Activated T-cell treated with anti-CD3 and anti-CD28 coated beads, Interleukin-2, amount 50 U/mL, for 72 hours (primary cell): ENCODE measurements at places on chromosomes 4 and X. TPM values are rescaled to one million over a fixed set of nuclear protein-coding genes. Genes with fewer than 3 reads are reported as not detected.

The PNMA6F gene
- not detected for total RNA-seq

The ZAR1 gene
- not detected for total RNA-seq

- no peak for DNase-seq
These were observed 53.1 kb downstream of the ZNF732 start for GRCh38 chr4:252065-252601.

- no peak for DNase-seq
These were observed 104.8 kb upstream of the PDE5A start for GRCh38 chr4:119733431-119733830.

DNA sequence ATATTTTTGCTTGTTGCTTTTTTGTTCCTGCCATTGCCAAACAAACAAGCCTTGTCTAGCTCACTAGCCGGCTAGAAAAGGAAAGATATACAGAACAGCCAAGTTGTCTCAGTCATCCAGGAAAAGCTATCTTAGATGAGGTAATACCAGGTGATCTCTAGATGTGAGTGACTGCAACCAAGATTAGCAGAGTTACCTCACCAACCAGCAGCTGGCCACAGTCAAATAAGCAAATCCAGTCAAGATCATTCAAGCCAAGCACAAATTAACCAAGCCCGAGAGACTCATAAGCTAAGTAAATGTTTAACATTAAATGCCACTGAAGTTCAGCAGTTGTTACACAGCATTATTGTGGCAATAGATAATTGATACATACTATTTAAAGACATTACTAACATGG, 108.6 kb downstream of the CENPC start:
- no peak for DNase-seq

DNA sequence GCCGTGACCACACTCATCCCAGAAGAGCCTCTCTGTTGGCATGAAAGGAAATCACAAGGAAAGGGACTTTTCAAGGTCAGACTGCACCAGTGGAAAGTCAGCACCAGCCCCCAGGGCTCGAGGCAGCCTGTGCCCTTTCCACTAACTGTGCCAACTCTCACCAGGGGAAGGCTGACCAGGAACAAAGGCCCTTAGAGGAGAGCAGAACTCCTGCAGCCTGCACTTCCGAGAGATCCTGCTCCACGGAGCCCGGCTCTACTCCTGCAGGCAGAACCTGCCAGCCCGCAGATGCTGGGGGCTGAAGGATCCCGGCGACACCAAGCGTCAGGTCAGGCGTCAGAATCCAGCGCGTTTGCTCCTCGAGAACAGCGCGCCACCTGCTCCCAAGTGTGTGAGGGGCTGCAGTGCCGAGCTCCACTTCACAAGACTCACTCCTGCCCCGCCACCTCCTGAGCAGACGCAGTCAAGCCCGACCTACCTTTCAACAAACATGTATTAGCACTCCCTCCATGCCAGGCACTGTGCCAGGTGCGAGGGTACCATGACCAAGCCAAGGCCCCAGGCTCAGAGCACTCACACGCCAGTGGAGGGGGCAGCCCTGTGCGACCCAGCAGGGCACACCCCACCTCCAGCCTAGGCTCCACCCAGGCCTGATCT, 13.6 kb upstream of the HELT start:
- no peak for DNase-seq

DNA sequence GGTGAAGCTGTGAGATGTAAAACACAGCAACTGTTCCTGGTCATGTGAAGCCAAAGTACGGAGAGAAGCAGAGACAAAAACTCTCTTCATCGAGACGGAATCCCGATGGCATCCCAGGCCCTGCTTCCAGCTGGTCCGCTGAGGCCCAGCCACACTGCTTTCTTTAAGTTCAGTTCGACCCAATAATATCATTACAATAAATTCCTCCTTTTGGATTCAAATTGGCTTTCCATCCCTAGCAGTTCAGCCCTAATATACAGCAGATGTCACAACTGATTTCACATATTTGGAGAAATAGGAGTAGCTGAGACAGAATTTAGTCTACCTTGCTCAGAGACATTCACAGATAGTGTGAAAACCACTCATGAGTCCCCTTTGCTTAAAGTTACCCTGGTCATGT, 98.3 kb upstream of the SPRY1 start:
- DNase-seq: no peak

- DNase-seq: no peak
These were observed 776 bp upstream of the SOWAHD start for GRCh38 chrX:119757646-119757978.

GRCh38 chr4:176191974-176192373, 3.4 kb downstream of the SPATA4 start:
- DNase-seq: no peak

DNA sequence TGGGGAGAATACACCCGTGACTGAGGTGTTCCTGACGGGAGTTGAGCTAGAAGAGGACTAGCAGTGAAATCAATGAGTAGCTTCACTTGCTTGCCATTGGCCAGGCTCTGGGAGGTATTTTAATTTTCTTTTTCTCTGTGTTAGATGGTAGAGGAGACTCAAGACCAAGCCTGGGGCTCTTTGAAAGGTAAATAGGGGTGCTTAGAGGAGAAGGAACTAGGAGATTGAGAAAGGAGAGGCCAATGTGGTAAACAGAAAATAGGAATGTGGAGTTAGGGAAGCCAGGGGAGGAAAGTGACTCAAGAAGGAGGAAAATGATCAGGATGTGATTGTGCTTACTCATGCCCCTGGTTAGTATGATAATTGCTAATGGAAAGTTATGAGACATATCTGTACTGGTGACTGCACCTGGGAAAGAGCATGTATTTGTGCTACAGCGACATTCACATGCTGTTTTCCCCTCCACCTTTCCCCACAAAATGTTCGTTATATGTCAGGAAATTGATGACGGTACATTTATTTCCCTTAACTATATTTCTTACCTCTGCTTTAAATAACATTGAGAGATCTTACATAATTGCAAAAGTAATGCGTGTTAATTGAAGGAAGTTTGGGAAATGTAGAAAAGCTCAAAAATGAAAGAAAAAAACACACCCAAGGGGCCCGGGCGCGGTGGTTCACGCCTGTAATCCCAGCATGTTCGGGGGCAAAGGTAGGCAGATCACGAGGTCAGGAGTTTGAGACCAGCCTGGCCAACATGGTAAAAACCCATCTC, 16.9 kb upstream of the LRBA start:
- DNase-seq: peak; percentile 27
